K562 (cell line): ENCODE measurements at places on chromosomes 16 and 17. TPM values are rescaled to one million over a fixed set of nuclear protein-coding genes. Genes with fewer than 3 reads are reported as not detected.
A peak's percentile ranks its signal among the peaks of the same experiment; 100 is the strongest.

SAMD14 gene
- 0.07 TPM in 1 of 2 replicates, not detected in the other for total RNA-seq

GP2 gene
- total RNA-seq: 5.9 and 6.1 TPM in 2 replicates

G6PC1 gene
- not detected in 2 replicates for total RNA-seq

AHSP gene
- 21.3 TPM in 2 replicates for total RNA-seq

FAM171A2 gene
- total RNA-seq: 7.0 and 8.6 TPM in 2 replicates

ZNF764 gene
- total RNA-seq: 10.1 and 11.1 TPM in 2 replicates

TBC1D3L gene
- total RNA-seq: 0.40 TPM in 1 of 2 replicates, not detected in the other

DNA sequence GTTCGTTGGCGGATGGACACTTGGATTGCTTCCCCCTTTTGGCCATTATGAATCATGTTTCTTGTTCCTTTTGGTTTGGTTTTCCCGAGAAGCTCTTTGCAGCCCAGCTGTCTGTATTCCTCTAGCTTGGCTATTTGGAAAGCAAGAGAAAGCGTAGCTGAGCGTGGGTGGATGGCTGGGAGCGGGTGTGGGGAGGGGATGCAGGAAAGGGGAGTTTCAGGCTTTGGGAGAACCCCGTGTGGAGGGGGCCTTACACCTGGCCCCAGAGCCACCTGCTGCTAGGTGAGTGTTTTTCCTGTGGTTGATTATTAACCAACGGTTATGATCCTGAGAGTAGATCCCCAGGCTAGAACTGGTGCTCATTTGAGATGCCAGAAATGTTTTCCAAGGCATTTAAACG, 103.7 kb downstream of the RAP1GAP2 start:
- H3K27ac ChIP-seq: no peak overlapping the region
- no peaks in the 10 kb centered on the region for H3K4me1 ChIP-seq
- no peak overlapping the region for H3K4me3 ChIP-seq
- peaks cover 32% of the 10 kb centered on the region for H3K27me3 ChIP-seq

- peaks cover 47% of the 10 kb centered on the region for H3K27me3 ChIP-seq
- no peaks in the 10 kb centered on the region for H3K36me3 ChIP-seq
- no peaks in the 10 kb centered on the region for H3K4me1 ChIP-seq
- H3K4me3 ChIP-seq: no peak overlapping the region
- DNase-seq: no peak
Measured at GRCh38 chr17:57708410-57708809, 36.7 kb downstream of the CCDC182 start.

DNA sequence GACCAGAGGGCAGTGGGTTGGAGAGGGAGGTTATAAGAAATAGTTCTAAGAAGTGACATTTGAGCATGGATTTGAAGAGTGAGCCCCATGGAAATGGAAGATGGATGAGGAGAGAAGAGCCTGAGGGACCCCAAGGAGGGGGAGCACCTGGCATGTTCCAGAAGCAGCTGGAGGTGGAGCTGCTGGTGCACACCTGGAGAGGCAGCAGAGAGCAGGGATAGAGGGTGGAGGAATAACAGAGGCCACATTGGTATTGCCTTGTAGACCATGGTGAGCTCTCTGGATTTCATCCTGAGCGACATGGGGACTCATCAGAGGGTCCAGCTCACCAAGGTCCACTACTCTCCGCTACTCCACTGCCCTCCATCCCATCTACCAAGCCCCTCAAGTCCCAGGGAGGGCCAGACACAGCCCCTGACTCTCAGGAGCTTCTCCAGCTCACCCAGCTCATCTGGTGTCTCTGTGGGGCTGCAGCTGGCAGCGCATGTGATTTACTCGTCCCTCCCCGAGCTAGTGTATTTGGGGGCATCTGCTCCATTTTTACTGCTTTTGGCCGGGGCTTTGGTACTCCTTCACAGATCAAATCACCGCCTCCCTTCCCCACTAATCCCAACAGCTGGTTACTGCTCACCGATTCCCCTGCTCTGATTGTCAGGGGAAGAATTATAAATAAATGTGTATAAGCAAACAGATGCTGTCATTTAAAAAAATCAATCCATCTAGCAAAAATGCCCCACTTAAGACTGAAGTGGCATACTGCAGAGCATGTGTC, 22.1 kb upstream of the KDM8 start:
- no peaks in the 10 kb centered on the region for H3K36me3 ChIP-seq
- no peak overlapping the region for H3K27ac ChIP-seq
- no peak overlapping the region for H3K4me3 ChIP-seq
- no peak for DNase-seq

DNA sequence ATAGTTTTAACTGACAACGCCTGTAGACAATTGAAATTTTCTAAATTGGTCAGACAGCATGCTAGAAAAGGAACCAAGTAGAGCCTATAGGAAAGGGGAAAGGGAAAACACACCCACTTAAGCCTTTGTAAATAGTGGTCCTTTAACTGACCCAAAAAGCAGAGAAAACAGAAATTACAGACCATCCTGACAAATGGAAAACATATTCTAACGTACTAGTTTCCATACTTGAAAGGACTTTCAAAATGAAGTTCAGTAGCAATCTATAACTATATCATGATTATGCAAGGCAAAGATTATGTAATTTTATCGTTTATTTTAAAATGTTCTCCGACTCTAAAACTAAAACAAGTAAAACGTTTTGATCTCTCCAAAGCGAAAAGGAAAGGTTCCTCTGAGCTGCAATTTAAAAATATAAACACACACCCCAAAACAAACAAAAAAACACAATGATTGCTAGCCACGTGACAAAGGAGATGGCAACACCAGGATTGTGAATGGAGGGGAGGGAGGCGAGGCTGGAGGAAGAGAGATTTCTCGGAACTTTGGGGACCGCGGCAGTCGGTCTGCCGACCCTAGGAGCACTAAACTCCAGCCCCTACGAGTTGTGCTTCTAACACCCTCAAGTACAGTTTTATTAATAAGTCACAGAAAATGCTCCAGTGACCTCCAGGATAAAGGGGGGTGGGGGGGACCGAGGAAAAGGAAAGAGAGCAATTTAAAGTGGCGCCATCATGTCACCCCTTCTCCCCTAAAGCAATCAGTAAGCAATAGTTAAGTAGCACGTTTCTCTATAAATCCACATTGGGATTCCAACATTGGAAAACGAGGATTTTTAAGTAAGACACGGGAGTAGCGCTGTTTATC, 1.7 kb downstream of the KANSL1 start:
- H3K36me3 ChIP-seq: peaks cover 2% of the 10 kb centered on the region; the same call in 1 of the 3 replicates
- no peaks in the 10 kb centered on the region for H3K27me3 ChIP-seq
- peak; percentile 52 for DNase-seq
- peaks cover 23% of the 10 kb centered on the region for H3K4me1 ChIP-seq
- H3K27ac ChIP-seq: peak overlapping the region; percentile 93

DNA sequence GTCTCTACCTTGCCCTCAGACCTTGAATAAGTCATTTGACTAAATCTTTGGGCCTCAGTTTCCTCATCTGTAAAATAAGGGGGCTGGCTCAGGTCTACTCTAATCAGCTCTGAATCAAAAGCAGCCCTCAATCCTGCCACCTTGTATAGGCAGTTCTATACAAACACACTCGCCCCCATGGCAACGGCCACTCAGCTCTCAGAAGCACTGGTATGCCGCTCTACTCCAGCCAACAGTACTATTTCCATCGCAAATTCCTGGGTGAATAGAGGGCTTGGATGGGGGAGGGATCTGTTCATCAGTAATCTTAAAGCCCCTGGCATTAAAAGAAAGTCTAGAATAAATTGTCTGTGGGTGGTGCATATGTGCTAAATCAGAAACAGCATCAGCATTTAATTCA, 21.2 kb upstream of the TAOK1 start:
- no peaks in the 10 kb centered on the region for H3K27me3 ChIP-seq
- no peak for DNase-seq
- H3K4me3 ChIP-seq: no peak overlapping the region

- no peaks in the 10 kb centered on the region; the same call in 2 of the 3 replicates for H3K4me1 ChIP-seq
- H3K4me3 ChIP-seq: no peak overlapping the region
- no peak overlapping the region for H3K27ac ChIP-seq
- H3K27me3 ChIP-seq: no peaks in the 10 kb centered on the region
Measured at GRCh38 chr16:69497876-69498596, 67.7 kb upstream of the NFAT5 start.

DNA sequence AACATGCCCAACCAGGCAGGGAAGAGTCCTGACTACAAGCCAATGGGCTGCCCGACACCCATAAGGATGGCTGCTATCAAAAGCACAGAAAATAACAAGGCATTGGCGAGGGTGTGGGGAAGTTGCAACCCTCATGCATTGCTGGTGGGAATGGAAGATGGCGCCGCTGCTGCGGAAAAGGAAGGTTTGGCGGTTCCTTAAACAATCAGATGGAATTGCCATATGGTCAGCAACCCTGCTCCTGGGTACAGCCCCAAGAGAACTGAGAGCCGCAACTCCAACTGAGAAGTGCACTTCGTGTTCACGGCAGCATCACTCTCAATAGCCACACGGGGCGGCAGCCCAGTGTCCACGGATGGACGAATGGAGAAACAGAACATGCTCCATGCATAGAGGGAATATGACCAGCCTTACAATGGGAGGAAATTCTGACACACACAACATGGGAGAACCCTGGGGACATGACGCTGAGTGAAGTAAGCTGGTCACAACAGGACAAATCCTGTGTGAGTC, 193.3 kb downstream of the RBFOX3 start:
- no peak overlapping the region for H3K27ac ChIP-seq
- no peak overlapping the region for H3K4me3 ChIP-seq
- H3K36me3 ChIP-seq: no peaks in the 10 kb centered on the region
- H3K27me3 ChIP-seq: peaks cover 11% of the 10 kb centered on the region; the same call in 2 of the 3 replicates
- H3K4me1 ChIP-seq: peaks cover 7% of the 10 kb centered on the region; the same call in 1 of the 2 replicates

GRCh38 chr17:68390888-68391545, 66.3 kb downstream of the WIPI1 start:
- no peaks in the 10 kb centered on the region for H3K4me1 ChIP-seq
- no peak overlapping the region for H3K27ac ChIP-seq
- no peaks in the 10 kb centered on the region for H3K36me3 ChIP-seq
- no peak for DNase-seq
- no peak overlapping the region for H3K4me3 ChIP-seq

DNA sequence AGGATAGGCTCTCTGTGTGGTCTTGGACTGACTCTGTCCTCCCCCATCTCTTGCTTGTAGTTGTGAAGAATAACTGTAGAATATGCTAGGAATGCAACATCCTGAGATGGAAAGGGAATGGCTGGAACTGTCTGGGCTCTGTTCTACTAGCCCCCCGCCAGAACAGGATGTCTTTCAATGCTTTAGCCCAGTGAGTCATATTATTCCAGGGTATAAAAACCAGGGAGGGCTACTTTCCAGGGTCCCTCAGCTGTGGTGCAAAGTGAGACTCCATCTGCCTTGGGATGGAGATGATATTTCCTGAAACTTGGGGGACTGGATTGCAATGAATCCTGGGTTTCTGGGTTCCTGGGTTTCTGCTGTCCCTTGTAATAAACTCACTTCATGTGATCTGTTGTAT, 32.1 kb downstream of the HYDIN start:
- H3K4me3 ChIP-seq: no peak overlapping the region
- no peaks in the 10 kb centered on the region for H3K27me3 ChIP-seq
- no peak for DNase-seq
- H3K27ac ChIP-seq: no peak overlapping the region
- no peaks in the 10 kb centered on the region for H3K36me3 ChIP-seq

- H3K36me3 ChIP-seq: no peaks in the 10 kb centered on the region
- DNase-seq: no peak
- H3K27ac ChIP-seq: no peak overlapping the region
- no peaks in the 10 kb centered on the region for H3K4me1 ChIP-seq
Measured at GRCh38 chr17:81453076-81453475, 57.8 kb downstream of the BAHCC1 start.

DNA sequence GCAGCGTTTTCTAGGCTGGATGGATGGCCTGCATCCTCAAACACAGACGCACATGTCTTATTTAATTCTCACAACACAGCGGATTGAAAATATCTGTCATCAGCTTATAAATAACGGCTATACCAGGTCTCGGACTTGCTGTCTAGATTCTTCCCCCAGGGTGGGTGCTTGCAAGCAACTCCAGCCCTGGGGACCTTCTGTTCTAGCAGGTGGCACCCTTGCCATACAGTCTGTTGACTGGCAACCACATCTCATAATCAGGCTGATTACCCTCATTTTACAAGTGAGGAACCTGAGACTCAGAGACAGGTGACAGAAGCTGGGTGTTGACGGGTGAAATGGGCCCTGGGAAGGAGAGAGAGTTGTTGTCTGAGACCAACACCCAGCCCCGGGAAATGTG, 16.2 kb upstream of the SEZ6 start:
- DNase-seq: no peak
- peaks cover 54% of the 10 kb centered on the region for H3K27me3 ChIP-seq
- no peak overlapping the region for H3K4me3 ChIP-seq
- H3K4me1 ChIP-seq: no peaks in the 10 kb centered on the region
- no peak overlapping the region for H3K27ac ChIP-seq

DNA sequence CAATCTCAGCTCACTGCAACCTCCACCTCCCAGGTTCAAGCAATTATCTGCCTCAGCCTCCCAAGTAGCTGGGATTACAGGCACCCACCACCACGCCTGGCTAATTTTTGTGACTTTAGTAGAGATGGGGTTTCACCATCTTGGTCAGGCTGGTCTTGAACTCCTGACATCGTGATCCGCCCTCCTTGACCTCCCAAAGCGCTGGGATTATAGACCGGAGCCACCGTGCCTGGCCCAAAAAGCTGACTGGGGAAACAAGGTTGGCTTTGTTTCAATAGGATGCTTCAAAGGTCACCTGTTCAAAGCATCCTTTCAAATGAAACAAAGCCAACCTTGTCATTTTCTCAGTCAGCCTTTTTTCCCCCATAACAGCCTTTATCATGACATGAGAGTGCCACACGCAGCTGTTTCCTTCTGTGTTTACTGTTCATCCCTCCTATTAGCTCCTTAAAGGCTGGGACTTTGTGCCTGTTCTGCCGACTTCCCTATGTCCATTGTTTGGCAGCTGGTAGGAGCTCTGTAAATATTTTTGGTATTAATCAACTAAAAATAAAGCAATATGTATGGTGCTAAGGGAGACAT, 51.1 kb downstream of the ADAMTS18 start:
- H3K4me1 ChIP-seq: no peaks in the 10 kb centered on the region
- H3K27ac ChIP-seq: no peak overlapping the region
- no peak for DNase-seq
- no peaks in the 10 kb centered on the region; the same call in 1 of the 2 replicates for H3K27me3 ChIP-seq
- no peak overlapping the region for H3K4me3 ChIP-seq

GRCh38 chr16:16780588-16780987, 401.6 kb downstream of the NPIPA7 start:
- no peak for DNase-seq
- H3K27me3 ChIP-seq: no peaks in the 10 kb centered on the region

DNA sequence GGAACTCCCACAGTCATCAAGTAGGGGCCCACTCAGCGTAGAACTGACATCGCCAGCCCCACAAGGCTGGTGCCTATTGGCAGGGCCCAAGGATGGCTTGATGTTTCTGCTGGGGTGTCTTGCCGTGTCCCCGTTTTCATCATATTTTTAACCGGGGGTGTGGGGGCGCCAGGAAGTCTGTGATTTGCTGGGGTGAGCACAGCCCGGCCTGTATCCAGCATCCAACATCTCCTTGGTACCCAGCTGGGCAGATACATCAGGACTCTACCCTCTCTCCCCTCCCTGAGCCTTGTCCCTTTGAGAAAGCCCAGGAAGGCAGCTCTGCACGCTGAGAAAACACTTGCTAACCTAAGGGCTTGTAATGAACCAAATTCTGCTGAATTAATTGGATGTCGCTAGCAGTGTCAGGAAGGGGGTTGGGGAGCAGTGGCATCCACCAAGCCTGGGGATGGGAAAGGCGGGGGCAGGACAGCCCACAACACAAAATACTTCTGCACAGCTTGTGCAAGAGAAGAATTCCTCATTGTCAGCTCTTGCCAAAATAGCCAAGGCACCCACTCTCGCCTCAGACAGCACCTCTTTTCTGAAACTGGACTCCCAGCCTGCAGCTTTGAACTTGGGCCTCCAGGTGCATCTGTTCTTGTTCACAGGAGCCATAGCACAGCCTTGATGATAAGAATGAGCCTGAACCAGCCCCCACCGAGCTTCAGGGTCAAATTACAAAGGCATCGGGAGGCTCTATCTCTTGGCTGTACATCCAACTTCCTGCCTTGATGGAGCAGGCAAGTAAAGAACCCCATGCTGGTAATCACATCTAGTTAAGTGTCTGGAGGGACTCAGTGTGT, 63.7 kb upstream of the LYRM9 start:
- H3K36me3 ChIP-seq: no peaks in the 10 kb centered on the region
- H3K4me1 ChIP-seq: peaks cover 23% of the 10 kb centered on the region
- H3K4me3 ChIP-seq: no peak overlapping the region
